ENCODE measurements at places on chromosomes 2 and 18.

DNA sequence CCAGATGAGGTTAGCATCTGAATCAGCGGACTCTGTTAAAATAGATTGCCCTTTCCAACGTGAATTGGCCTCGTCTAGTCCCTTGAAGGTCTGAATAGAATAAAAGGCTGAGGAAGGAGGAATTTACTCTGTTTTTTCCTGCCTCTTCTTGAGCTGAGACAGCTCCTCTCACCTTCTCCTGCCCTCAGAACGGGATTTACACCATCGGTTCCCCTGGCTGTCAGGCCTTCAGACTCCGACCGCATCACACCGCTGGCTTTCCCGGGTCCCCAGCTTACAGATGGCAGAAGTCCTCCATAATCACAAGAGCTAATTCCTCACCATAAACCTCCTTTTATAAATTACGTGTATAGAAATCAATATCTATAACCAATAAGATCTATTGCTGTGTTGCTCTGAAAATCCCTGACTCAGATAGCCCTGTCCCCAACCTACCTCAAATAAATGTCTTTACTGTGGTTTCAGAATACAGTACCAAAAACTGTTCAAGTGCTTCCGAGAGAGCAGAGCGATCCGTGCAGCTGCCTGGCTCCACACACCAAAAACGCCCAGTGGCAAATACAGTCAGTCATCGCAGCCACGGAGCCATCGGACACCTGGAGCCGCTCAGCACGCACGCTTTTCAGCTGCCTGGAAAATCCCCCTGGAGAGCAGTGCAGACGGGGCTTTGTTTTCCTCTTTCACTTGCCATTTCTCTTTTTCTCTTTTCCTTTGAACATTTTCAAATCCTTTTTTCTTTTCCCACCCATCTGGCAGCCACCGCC, 196.9 kb downstream of the NRP2 start:
- DNase-seq: no peak

- no peak for DNase-seq
Observed at GRCh38 chr2:26647981-26648380, 6.8 kb upstream of the CIB4 start.

GRCh38 chr2:206225435-206226232, 48.8 kb upstream of the ZDBF2 start:
- DNase-seq: no peak

GRCh38 chr2:9230881-9231280, 24.3 kb downstream of the ASAP2 start:
- peak; percentile 69 for DNase-seq

DNA sequence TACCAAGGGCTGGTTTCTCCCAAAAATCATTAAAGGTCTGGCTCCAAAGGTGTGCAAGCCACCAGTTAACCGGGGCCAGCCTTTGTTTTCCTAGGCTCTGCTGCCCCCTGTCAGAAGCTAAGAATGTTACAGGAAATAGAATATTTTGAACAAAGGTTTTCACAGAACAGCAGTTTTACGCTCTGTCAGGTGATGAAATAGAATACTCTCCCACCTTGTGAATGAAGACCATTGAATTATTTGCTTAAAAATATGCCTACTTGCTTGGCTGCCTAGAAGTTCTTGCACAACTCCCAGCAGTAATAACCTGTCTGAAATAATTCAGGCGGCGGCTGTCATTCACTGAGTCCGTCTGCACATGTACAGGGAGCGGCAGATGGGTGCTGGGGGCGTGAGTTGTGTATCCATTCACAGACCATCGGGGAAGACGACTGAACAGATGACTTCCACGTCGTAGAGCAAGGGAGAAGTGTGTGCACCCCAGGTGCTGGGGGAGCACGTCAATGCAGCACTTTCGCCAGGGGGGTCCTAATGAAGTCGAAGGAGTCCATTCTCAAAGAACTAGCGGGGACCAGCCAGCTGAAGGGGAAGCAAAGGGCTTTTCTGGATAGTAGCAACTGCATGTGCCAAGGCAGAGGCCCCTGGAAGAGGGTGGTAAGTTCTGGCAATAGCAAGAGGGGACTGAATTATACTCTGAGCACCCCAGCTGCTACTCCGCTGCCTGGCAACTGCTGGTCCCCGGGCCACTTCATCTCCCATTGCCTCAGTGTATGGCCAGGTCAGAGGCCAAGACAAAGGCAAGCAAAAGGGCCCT, 56.1 kb downstream of the SF3B1 start:
- peak; percentile 16 for DNase-seq

DNA sequence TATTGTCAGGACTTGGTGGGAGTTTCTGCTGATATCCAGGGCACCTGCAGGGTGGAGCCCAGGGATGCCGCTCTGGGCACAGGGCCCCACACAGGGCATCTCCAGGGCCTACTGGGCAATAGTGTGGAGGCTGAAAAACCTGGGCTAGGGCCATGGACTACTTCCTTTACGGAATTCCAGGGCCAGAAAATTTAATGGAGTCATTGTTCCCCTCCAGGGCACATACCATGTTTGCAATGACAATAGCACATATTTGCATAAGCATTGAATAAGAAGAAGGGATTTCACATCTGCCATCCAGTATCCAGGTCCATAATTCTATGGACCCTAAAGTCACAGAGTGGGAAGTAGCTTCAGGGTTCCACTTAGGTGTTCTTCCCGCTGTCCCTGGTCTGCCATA, 103.8 kb upstream of the TPO start:
- no peak for DNase-seq

DNA sequence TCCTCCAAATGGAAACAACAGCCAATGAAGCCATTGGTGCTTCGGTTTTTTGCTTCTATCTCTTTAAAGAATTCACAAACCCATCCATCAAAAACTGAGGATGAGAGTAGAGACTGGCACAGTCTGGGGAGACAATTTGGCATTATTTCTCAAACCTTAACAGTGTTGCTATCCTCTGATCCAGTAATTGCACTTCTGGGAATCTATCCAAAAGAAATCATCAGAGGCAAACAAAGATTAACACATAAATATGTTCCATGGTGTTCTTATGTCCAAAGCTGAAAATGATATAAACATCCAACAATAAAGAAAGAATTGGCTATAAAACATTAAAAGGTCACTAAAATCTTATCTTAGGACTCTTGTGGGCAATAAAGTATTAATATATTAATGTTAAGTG, 35.1 kb downstream of the REEP1 start:
- DNase-seq: no peak

DNA sequence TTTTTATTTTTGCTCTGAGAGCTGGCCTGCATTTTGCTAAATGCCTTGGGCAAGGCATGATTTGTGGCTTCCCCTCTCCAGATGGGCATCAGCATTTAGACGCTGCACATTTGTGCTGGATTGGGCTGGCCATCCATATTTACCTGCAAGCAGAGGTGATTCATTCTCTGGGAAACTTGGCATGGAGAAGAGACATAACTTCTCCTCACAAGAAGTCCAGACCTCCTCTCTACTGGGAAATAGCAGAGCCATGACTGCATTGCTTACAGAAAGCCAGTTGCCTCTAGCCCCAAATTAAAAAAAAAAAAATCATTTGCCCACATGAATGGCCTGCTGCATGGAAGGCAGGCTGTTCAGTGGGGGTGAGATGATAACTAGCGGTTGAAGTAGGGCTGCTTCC, 120.1 kb downstream of the ACTR3 start:
- no peak for DNase-seq

DNA sequence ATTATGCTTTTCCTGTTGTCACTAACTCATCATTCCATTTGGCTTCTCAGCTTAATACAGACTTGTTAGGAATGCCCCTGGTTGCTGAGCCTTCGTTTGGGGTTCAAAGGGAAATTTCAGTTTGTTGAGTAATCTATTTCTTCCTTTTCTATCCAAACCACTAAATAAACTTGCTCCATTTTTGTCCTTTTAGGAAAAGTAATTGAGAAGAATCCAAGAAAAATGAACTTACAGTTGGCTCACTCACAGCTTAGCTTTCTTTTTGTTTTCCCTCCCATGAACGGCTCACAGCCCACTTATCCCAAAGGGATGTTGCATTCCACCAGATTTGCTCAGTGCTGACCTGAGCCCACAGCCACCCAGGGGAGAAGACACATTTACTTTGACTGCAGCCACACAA, 73.9 kb downstream of the SOX11 start:
- DNase-seq: no peak

- no peak for DNase-seq
Observed at GRCh38 chr2:200212862-200213425, 93.5 kb upstream of the SPATS2L start.

DNA sequence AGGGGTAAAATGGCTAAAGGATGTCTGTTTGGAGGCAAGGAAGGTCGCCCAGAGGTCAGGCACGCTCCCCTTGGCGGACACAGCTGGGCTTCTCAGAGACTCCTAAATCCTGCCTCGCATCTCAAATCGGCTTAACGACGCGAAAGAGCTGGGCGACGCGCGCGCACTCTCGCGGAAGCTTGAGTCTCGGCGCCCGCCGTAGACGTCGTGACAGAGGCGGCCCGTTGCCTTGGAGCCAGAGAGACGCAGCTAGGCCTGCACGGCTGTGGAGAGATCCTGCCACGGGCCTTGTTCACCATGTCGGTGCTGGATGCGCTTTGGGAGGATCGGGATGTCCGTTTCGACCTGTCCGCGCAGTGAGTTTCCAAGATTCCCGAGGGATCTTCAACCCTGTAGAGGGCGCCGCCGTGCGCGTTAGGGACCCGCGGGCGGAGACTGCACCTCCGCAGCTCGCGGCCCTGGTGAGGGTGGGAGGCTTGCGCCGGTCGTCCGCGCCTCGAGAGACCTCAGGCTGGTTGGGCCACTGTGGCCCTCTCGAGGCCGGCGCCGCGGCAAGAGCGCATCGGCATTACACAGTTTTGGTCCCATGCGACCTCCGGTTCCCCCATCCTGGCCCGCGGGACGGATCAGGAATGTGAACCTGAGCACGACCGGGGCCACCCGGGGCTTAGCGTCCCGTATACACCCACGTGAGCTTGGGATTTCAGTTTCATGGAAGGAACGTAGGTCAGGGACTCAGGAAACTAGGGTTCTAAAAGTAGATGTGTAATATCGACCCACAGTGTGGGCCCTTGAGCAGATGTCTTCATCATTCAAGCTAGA, at the start of gene BBS5:
TSS of gene BBS5 (plus strand) at position 238 of the 822 bp plus-strand sequence. CDS start at position 298, 60 bp downstream.
- DNase-seq: peak; percentile 18

GRCh38 chr2:20578895-20579825, 71.7 kb downstream of the HS1BP3 start:
- DNase-seq: no peak

- DNase-seq: no peak
Observed at GRCh38 chr18:26073758-26074157, 16.7 kb downstream of the SS18 start.

GRCh38 chr2:114068438-114068837, 178.5 kb downstream of the ACTR3 start:
- DNase-seq: no peak

- DNase-seq: no peak
Observed at GRCh38 chr2:125456693-125457363, 1199.1 kb upstream of the GYPC start.

DNA sequence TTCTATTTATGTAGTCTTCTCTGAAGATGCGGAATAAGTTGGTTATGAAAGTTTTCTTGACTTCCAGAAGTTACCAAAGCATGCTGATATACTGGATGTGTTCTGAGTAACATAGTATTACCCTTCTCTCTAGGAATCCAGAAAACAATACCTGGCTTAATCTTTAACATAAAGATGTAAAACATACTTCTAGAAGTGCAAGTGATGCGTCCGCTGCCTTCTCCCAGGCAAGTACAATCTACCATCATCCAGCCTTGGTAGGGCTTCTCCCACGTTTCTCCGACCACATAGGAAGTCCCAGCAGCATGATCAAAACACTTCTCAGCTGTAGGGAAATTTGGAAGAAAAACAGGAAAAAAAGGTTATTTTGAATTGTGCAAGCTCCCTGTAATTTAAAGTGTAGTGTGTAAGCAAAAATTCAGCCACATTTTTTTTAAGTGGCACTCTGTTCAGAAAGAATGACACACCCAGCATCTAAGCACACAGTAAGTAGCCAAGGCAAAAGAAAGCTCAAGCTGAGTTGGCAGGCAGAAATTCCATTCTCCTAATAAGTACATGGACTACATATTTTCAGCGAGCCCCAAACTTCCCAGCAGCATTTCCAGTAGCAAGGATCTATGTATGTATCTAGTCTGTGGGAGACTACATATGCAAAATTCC, 5.2 kb downstream of the FN1 start:
- no peak for DNase-seq

- no peak for DNase-seq
Observed at GRCh38 chr2:79860228-79861058, 347.6 kb downstream of the CTNNA2 start.

- no peak for DNase-seq
Observed at GRCh38 chr2:47193607-47194006, 38.5 kb upstream of the STPG4 start.

- no peak for DNase-seq
Observed at GRCh38 chr18:40222776-40223175, 1732.3 kb upstream of the PIK3C3 start.

All from CD14-positive monocyte (primary cell).